Umbilical cord (tissue), 2 donors: ENCODE measurements at places on chromosomes 3 and 15.
A peak's percentile ranks its signal among the peaks of the same experiment; 100 is the strongest.

DNA sequence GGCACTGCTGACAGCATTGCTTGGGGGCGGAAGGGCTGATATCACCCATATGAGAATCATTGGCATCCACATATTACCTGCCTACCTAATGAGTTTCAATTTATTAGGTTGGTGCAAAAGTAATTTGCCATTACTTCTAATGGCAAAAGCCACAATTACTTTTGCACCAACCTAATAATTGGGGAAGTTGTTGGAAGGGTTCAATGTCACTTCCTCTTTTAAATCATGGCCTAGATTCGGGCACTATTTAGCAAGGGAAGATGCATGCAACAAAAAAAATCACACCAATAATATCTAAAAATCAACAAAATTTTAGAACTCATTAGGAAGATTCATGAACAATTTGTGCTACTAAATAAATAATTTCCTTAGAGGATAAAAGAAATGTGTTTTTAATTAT, 56.0 kb upstream of the AGTR1 start:
- DNase-seq = no peak

- DNase-seq = peak; percentile 50
Measured at GRCh38 chr15:67097930-67098740, 32.7 kb downstream of the SMAD3 start.

DNA sequence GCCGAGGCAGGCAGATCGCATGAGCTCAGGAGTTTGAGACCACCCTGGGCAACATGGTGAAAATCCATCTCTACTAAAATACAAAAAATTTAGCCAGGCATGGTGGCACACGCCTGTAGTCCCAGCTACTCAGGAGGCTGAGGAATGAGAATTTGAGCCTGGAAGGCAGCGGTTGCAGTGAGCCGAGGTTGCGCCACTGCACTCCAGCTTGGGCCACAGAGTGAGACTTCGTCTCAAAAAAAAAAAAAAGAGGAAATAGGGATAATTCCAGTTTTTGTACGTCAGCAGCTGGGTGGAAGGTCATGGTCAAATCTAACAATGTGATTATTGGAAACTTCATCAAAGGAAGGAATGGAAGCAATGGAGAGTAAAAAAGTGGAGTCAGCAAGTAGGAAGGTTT, 3.1 kb downstream of the CMC1 start:
- no peak for DNase-seq

GRCh38 chr3:10389995-10390394, 69.1 kb upstream of the SEC13 start:
- DNase-seq = no peak

DNA sequence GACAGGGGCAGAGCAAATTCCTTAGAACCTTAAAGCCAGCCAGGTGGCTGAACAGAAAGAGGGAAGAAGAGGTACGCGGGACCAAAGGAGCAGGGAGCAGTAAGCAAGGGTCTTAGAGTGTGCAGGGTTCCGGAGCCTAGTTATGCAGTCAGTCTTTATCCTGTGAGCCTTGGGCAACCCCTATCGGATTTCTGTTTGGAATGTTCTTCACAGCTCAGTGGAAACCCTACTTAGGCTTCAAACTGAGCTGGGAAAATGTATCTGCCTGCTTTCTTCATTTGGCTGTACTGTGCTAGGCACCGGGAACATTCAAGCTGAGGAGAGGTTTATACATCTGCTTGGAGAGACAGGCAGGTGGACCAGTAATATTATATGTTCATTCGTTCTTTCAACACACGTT, 37.1 kb downstream of the PSMD6 start:
- no peak for DNase-seq

GRCh38 chr3:158790901-158791589, 10.8 kb upstream of the MFSD1 start:
- peak; percentile 80 for DNase-seq

- peak; percentile 91 for DNase-seq
Measured at GRCh38 chr3:16456784-16457415, 56.6 kb downstream of the RFTN1 start.

GRCh38 chr3:35500641-35501350, 138.5 kb upstream of the ARPP21 start:
- DNase-seq = no peak

DNA sequence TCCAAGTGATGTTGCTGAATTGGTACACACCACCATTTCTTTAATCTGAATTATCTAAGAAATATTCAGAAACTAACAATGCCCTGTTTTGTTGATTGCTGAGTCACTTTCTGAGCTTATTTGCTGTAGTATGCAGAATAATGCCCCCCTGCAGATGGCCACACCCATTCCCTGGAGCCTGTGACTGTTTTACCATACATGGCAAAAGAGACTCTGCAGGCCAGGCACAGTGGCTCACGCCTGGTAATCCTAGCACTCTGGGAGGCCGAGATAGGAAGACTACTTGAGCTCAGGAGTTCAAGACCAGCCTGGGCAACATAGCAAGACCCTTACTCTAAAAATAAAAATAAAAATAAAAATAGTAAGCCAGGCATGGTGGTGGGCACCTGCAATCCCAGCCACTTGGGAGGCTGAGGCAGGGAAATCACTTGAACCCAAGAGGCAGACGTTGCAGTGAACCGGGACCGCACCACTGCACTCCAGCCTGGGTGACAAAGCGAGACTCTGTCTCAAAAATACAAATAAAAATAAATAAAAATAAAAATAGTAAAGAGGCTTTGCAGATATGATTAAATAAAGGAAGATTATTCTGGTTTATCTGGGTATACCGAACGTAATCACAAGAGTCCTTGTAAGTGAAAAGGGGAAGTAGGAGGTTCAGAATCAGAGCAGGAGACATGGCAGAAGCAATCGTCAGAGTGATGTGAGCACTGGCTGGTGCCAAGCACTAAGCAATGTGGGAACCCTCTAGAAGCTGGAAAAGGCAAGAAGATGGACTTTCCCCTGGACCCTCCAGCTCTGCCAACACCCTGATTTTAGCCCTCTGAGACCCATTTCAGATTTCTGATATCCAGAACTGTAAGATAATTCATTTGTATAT, 19.0 kb downstream of the PCYT1A start:
- no peak for DNase-seq

DNA sequence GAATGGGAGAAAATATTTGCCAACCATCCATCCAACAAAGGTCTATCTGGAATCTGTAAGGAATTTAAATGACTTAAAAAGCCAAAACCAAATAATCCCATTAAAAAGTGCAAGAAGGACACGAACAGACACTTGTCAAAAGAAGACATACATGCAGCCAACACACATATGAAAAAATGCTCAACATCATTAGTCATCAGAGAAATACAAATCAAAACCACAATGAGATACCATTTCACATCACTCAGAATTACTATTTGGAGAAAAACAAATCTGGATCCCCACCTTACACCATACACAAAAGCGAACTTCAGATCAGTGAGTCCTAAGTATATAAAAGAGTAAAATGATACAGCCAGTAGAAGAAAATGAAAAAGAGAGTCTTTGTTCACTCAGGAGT, 58.6 kb upstream of the MNS1 start:
- DNase-seq = no peak

GRCh38 chr3:64134882-64135281, 90.4 kb downstream of the PRICKLE2 start:
- DNase-seq = no peak

- no peak for DNase-seq
Measured at GRCh38 chr3:88189361-88189810, 39.6 kb downstream of the C3orf38 start.

- no peak for DNase-seq
Measured at GRCh38 chr3:96172917-96173316, 641.5 kb upstream of the EPHA6 start.

- no peak for DNase-seq
Measured at GRCh38 chr3:108346301-108347227, 50.2 kb downstream of the HHLA2 start.

- no peak for DNase-seq
Measured at GRCh38 chr3:14976317-14976716, 28.9 kb downstream of the NR2C2 start.

- DNase-seq = no peak
Measured at GRCh38 chr3:128623762-128624176, 26.8 kb downstream of the RPN1 start.

DNA sequence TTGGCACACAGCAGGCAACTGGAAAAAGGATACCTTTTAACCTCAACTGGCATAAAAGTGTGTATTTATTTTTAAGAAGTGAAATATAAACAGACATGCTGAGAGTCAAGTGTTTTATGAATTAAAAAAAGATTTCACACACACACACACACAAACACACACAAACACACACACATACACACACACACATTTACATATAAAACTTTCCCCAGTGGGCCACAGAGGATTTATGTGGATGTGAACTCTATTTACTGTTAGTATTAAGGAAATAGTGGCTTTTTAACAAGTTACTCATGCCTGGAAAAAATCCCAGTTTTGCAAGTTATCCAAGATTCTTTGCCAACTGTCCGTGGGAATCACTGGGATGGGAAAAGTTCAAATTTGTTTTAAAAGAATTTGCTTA, 725.9 kb upstream of the NR2F2 start:
- DNase-seq = peak; percentile 90

GRCh38 chr3:115693868-115694267, 70.6 kb downstream of the GAP43 start:
- DNase-seq = no peak

- DNase-seq = no peak
Measured at GRCh38 chr15:66042624-66043023, 173.3 kb downstream of the RAB11A start.

DNA sequence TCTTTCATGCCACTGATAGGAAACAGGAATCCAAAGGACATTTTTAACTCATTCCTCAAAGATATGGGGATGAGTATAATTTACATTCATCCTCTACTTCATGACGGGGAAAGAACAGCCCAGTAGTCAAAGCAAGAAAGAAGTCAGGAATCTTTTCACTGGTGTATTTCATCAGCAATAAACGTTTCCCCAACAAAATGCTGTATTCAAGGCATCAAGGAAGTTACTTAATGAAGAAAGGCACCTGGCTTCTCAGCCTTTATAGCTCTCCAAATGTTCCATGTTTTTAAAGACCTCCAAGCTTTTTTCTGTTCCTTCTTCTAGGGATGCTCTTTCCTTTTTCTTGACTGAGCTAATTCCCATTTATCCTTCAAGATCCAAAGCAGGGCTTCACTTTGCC, 221.5 kb upstream of the ICE2 start:
- DNase-seq = no peak

- no peak for DNase-seq
Measured at GRCh38 chr3:72563690-72564370, 284.4 kb downstream of the SHQ1 start.

DNA sequence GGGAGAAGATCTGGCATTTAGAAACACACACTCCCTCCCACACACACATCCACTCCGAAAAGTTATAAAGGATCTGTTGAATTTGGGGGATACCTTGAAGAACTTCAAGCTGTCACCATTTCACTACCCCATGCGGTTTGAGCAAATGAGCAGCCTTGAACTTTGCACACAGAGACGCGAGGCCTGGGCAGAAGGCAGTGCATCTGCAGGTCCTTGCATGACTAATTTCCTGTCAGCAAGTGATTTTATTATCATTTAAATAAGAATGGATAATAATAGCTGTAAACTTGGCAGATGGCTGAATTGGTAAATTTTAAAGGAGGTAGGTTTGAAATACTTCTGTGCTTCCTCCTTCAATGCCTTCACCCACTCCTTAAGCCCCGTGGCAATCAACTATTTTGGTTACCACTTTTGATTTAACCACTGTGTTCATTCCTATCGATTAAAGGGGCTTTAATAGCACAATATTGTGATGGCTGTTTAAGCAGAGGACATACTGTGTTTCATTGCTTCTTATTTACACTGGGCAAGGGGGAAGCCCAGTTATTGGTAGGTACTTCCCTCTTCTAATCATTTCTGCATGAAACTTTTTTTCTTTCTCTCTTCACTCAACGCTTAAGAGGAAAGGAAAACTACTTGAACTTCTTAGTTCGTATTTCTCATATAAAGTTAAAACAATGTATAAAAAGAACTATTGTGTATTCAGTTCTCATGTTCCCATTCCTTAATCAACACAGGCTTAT, 108.1 kb downstream of the ROBO2 start:
- DNase-seq = no peak

GRCh38 chr3:4880850-4881249, 98.4 kb upstream of the BHLHE40 start:
- DNase-seq = peak; percentile 11

DNA sequence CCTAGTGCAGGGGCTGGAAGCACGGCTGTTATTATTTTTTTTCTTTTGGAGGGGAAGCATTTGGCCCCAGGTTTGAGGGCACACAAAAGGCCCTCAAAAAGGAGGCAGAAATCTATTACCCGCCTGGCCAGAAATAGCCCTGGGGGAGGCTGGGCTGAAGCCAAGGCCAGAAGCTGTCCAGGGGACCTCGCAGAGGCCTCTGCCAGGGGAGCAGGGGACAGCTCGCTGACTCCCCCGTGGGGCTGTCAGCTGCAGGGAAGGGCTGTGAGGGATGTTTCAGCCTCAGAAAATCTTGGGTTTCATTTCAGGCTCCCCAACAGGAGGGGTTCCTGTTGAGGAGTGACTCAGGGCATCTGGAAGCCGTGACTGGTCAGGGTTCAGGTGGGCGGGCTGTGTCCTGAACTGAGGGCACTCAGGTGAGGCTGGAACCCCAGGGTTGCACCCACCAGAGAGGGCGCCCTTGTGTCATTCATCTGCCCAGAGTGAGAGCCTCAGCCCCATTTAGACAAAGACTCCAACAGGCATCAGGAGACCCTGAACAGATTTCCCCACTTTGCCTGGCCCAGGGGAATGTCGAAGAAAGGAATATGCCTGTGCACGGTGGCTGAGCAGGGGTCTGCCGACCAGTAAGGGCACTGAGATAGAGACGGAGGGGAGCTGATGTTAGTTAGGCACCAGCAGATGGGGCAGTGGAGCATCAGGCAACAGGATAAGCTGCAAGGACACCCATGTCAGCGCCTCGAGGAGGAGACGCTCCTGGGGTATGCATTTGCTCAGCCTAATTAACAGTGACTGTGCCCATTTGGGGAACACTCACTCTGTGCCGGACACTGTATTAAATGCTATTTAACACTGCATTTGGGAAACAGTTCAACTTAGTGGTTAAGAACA, 43.5 kb upstream of the SLC6A11 start:
- no peak for DNase-seq

- no peak for DNase-seq
Measured at GRCh38 chr15:99006904-99007495, 592 bp downstream of the PGPEP1L start.

GRCh38 chr3:150396956-150397550, 11.0 kb upstream of the TSC22D2 start:
- no peak for DNase-seq

DNA sequence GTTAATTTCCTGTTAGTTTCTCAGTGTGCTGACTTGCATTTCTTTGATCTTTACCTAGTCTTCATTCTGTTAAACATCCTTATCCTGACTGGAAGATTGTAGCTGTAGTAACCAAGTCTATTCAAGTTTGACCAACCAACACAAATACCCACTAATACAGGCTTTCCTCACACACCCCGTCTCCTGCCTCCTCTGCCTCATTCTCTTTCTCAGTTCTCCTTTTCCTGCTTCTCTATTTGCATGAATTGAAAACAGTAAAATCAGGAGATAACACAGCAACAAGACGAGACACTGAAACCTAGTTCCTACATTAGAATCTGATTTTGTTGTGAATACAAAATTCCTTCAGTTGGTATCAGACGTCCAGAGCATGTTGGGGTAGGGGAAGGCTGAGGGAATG, 116.9 kb upstream of the ARPP21 start:
- DNase-seq = no peak

GRCh38 chr3:4986175-4986781, 7.0 kb downstream of the BHLHE40 start:
- DNase-seq = no peak
